Right hindlimb (tissue), 1 donor: ENCODE measurements at places on chromosomes 6 and 20.

DNA sequence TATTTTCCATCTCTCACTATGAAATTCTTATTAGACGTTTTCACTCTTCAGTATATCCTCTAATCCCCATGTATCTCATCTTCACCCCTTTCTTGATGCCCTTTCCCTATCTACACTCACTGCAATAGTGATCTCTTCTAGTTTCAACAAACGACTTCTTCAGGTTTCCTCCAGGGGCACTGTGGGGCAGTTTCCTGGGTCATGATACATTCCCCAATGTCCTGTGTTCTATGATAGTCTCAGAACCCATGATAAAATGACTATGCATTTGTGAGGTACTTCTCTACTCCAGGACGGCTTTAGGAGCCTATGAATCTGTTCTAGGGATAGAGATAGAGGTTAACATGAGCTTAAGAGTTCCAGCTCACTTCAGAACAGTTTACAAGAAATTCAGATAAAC lies 183.3 kb downstream of the FOXC1 start:
- DNase-seq = no peak

DNA sequence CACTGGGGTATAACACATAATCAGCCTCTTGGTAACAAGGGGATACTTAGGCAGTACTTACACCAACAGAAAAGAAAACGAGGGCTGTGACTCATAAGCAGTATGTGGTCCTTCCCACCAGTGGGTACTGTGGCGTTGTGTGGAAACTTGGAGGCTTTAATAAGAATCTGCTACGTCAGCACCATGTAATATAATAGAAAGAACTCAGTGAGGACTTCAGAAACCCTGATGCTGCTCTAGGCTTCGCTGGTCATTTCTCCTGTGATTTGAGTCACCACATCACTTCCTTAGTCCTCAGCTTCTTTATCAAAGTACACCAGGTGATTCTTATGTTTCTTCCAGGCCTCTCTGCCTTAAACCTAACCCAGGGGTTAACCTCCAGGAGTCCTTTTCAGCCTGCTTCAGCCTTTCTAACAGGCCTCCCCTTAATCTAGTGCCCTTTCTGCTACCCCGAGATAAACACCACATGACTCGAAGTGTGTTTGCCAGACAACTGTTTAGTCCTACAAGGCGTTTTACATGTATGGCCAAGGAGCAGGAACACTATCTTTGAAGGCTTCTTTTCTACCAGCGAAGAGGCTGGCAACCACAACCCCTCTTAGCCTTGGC lies 68.5 kb downstream of the FYN start:
- DNase-seq = no peak

GRCh38 chr20:41510847-41511450 lies 107.2 kb downstream of the CHD6 start:
- DNase-seq = no peak

- DNase-seq = peak; percentile 57
Observed at GRCh38 chr6:32194825-32195651, 2.6 kb upstream of the GPSM3 start.

- DNase-seq = no peak
Observed at GRCh38 chr20:17868151-17868550, 100.4 kb downstream of the SNX5 start.

DNA sequence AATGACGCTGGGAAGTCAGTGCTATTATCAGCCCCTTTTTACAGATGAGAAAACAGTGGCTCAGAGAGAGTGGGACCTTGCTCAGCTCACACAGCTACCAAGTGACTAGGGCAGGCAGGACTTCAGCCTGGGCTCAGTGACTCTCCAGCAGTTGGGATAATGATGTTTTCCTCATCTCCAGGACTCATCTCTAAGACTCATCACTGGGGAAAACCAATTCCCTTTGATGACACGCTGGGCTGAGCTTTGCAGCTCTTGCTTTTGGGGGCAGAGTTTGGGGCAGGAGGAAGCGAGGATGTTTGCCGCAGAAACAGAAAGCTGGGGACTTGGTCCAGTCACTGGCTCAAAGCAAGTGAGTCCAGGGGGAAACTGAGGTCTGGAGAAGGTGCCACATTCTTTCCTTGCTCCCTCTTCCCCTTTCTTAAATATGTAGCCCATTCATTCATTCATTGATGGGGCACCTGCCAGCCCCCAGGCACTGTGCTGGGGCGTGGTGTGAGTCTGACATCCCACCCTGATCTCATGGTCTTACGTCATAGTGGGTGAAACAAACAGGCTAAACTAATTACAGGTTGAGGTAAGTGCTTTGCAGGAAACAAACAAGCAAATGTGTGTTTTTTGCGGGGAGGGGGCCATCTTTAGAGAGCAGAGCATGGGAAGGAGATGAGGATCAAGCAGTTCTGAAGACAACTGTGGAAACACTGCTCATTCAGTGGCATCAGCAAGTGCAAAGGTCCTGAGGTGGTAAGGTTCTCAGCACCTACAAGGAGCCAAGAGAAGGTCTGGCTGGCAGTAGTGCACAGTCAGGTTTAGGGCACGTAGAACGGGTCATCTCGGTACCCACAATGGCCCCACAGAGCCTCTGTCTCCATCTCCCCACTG lies 74.4 kb upstream of the PMEPA1 start:
- no peak for DNase-seq

DNA sequence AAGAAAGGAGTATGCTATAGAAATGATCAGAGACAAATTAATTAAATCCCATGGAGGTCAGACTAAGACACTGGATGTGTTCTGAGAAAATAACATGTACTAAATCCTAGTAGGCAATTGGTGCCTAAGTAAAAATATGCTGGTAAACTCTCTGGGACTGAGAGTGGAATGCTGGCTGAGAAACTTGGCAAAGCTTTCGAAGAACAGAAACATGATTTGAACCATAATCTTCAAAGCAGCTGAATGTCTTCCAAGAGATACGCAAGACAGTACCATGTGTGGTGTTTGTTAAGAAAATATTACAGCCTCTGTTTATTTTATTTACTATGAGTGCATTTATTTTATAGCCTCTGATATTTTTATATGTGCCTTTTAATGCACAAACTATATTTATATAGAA lies 55.2 kb downstream of the EFHC1 start:
- no peak for DNase-seq

DNA sequence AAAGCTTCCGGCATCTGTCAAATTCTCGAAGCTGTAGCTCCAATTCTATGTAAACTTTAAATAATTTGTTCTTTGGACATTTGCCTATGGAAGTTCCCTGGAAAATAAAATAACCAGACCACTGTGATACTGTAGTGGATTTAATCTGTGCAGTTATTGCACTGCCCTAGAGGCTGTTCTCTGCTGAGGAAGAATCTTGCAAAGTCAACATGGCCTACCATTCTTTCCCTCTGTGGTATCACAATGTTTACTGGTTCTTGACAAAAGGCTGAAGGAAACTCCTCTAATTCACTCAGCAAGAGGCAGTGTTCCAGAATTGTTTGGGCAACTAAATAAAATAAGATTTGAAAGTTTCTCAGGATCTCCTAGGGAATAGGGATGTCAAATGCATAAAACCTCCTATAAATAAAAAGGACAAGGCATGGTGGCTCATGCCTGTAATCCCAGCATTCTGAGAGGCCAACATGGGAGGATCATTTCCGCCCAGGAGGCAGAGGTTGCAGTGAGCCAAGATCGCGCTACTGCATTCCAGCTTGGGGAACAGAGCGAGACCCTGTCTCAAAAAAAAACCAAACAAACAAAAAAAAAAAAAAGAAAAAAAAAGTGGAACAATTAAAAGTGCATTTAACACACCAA lies 12.4 kb downstream of the CRNKL1 start:
- DNase-seq = no peak

- DNase-seq = no peak
Observed at GRCh38 chr6:91659891-91660290, 1073.0 kb upstream of the MAP3K7 start.

- DNase-seq = no peak
Observed at GRCh38 chr20:59047938-59048680, 5.5 kb upstream of the PRELID3B start.

DNA sequence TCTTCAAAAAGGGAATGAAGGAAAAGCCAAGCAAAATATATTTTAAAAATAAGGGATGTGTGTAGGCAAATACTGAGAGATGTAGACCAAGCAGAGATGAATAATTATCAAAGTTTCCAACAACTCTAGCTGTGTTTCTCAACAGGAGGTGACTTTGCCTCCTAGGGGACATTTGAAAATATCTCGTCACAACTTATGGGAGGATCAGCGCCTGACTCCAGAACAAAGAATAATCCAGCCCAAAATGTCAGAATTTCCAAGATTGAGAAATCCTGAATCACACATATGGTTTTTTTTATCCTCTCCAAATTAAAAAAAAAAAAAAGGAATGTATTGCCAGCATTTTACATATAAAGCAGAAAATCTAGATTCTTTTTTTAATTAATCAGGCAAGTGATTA lies 241.2 kb upstream of the ZFP64 start:
- DNase-seq = no peak

DNA sequence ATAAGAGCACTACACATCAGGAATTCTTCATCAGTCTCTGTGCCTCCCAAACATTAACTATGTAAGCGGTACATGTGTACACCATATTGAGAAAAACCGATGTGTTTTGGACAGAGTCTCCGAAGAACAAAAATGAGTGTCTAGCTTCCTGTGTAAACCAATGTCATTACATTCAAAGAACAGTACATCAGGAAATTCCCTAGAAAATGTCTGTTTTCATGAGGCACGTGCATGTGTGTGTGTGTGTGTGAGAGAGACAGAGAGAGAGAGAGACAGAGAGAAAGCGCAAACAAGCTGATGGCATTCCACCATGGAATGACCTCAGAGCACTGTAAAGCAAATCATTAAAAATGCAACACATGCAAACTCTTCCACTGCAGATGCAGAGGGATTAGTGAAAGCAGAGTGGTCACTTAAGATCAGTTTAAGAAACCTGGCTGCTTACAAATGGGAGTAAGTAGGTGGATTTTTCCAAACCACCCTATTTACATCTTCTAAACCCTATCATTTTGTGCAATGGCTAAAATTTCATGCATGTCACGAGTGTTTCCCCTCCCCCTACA lies 133.9 kb downstream of the HIVEP2 start:
- DNase-seq = no peak

- no peak for DNase-seq
Observed at GRCh38 chr6:130517444-130517931, 151.7 kb downstream of the TMEM200A start.

DNA sequence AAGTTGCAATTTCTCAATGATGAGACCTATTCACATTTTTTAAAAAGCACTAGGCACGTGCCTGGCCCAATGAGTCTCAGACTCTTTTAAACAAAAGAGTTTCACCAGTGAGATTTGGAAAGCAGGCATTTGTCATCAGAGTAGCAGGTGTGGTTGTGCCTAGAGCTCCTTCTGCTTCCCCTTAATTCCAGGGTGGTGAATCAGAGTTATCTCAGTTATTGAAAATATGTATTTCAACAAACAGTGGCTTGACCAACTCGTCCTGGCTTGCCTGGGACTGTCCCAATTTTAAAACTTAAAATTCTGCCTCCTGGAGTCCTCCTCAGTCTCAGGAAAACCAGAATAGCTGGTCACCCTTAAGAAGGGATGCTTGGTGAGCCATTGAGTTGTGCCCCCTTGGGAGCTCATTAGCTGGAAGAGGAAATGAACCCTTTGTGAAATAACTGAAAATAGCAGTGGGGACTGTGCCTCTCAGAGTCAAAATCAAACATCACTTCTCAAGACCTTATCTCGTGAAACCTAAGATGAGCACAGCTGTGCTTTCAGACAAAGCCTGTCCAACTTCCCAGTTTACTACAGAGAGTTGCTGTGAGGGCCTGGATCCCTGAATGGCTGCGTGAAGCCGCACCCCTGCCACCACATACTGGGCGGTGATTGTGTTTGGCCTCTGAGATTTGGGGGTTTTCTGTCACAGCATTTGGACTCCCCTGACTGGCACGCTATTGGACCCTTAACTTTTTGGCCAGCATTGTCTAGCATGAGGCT lies 116.3 kb downstream of the ANKRD60 start:
- no peak for DNase-seq

DNA sequence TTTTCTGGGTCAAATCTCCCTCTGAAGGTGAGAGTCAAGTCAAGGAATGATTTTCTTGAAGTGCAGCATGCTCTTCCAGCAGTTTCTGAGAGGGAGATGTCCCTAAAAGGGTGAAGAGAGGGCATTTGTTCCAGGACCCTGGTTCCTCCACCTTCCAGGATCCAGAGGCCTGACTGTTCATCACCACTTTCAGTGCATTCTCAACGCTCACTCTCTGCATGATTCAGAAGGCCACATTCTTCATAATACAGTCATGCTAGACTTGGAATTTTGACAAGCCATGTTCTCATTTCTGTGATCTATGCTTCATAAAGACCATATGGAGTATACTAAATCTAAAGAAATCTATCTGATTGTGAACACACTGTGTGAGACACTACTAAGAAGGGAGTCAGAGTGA lies 85.1 kb downstream of the PDE7B start:
- no peak for DNase-seq

DNA sequence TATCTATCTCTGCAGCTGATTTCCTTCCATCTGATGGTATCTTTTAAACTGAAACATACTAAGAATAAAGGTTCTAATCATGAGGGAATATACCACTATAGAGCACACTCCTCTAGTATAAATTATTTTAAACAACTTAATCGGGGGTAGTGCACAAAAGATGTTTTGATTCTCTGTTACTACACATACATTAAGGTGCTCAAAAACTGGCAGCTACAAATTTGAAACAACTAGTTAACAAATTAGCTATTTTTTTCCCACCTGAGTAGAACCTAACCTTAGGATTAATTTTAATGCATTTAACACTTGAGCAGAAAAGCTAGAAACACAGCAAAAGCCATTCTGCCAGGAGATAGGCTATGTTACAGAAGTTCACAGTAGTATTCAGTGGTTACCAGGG lies 23.0 kb downstream of the CCNC start:
- no peak for DNase-seq

- no peak for DNase-seq
Observed at GRCh38 chr6:118876814-118877213, 17.1 kb upstream of the ASF1A start.

GRCh38 chr6:22940581-22941290 lies 371.4 kb downstream of the HDGFL1 start:
- no peak for DNase-seq

DNA sequence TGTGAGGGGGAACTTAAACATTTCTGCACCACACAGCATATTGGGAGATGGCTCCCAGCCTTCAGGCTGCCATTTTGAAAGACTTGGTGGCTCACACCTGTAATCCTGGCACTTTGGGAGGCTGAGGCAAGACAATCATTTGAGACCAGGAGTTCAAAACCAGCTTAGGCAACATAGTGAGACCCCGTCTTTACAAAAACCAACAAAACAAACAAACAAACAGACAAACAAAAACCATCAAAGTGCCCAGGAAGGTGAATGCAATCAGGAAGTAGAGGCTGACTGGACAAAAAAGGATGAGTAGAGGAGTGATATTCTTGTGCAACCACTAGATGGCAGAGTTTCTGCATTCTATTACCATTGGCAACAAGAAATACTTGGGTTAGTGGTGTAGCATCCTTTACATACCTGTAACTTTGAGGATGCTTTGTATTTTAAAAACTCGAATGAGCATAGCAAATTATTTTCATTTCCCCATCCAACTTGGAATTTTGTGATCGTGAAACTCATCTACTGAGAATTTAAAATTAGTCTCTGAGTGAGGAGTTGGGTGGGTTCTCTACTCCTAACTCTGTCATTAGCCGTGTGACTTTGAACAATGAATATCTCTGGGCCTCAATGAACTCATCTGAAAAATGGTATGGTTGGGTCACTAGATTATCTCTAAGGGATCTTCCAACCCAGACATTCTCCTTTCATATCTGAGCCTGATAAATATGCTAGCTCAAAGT lies 84.4 kb downstream of the CRYBG1 start:
- no peak for DNase-seq

- DNase-seq = no peak
Observed at GRCh38 chr6:124999105-124999764, 37.0 kb downstream of the RNF217 start.
